ENCODE measurements at places on chromosomes 3 and 15. TPM values are rescaled to one million over a fixed set of nuclear protein-coding genes. Genes with fewer than 3 reads are reported as not detected.

DNA sequence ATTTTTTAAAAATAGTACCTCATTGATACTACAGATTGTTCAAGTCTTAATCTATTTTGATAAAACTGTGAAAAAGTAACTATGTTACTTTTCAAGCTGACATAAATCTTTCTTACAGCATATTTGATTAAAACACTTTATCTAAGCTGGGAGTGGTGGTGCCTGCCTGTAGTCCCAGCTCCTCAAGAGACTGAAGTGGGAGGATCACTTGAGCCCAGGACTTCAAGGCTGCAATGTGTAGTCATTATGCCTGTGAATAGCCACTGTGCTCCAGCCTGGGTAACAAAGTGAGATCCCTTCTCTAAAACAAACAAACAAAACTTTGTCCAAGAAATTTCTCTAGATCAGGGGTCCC lies 59.6 kb upstream of the NEDD4 start:
- H3K4me3 ChIP-seq = no peak overlapping the region
- H3K36me3 ChIP-seq = no peaks in the 10 kb centered on the region
- no peaks in the 10 kb centered on the region for H3K27me3 ChIP-seq

DNA sequence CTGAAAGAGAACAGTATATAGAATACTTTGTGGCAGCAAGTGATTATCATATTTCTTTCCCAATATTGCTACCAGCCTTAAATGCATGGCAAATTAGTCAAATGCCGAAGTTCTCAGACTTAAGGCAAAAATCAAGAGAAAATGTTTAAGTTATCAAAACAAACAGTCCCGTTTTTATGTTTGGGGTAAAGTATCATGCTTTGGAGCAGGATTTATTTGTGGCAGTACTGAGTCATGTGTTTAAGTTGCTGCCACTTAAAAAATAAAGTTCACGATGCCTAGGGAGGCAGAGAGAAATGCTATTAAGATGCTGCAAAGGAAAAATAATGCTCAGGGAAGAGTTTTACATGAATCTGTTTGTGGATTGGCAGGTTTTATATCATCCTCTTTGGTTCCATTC lies 417.4 kb upstream of the MDFIC2 start:
- no peak overlapping the region for H3K27ac ChIP-seq
- H3K4me1 ChIP-seq = peaks cover 56% of the 10 kb centered on the region
- no peak for DNase-seq

DNA sequence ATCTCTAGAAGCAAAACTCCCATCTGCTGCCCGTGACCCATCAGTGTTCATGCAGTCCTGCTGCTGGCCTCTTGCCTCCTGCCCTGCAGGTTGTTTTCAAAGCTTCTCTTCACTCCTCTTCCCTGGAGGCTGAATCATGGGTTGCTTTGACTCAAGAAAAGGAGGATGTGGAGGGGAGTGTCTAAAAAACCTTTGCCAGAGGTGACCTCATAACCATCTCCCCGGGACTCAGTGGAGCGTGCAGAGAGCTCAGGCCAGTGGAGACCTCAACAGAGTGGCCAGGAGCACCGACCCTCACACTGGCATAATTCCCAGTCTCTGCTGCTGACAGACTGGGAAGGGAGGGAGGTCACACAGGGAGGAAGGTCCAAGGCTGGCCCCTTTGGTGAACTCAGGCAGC lies 60.9 kb upstream of the ITGA11 start:
- H3K4me3 ChIP-seq = no peak overlapping the region
- no peak overlapping the region for H3K27ac ChIP-seq
- DNase-seq = no peak
- no peaks in the 10 kb centered on the region for H3K4me1 ChIP-seq
- no peaks in the 10 kb centered on the region for H3K27me3 ChIP-seq

Gene CD86
- total RNA-seq = not detected

Gene NLGN1
- total RNA-seq = 3.2 TPM
